ENCODE measurements at places on chromosomes 1 and 21.

GRCh38 chr21:34220556-34221195 is 143.1 kb upstream of the KCNE2 start:
- DNase-seq = no peak

GRCh38 chr1:12572522-12572921 is 45.5 kb downstream of the DHRS3 start:
- no peak for DNase-seq

GRCh38 chr1:24071941-24072340 is 40.0 kb downstream of the MYOM3 start:
- DNase-seq = no peak

DNA sequence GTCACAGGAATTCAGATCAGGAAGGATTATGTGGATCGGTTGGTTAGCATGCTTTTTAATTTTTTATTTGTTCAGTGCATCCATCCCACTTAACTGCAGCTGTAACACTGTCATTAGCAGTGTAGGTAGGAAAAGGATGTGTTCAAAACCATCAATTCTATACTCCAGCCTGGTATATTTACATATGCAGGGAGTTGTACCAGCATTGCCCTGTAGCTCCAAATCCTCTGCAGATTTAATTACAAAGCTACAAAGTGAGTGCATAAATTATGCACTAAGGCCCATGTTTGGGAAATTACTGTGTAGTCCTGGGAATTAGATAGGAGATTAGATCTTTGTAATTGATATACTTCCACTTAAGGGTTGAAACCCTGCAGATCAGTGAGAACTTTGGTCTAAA is 15.9 kb upstream of the OSBPL9 start:
- DNase-seq = no peak

DNA sequence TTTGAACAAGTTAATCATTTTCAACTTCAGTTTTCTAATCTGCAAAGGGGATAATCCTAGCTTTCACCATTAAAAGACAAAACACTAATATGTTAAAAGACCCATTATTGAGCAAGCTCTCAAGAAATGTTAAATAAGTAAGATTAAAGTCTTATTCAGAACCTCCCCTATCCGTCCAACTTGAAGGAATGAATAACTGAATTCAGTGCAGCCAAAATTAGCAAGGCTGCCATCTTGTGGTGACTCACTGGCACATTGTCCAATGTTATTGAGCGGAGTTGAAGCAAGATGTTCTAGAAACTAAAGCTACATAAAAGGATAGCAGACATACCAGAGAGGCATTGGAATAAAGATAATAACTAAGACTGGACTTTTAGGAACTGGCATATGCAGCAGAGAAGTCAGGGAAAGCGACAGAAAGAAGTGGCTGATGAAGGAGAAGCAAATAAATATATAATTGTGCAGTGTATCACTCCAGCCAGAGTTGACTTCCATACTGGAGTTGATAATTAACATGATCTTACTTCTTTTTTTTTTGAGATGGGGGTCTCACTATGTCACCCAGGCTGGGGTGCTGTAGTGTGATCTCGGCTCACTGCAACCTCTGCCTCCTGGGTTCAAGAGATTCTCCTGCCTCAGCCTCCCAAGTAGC is 8.2 kb upstream of the CAP1 start:
- DNase-seq = peak; percentile 11

Measured in activated T-helper 1 cell treated with Interleukin-2 at 50 U/mL for 16 hours (primary cell).